NCI-H1105 treated with DMSO at 0.1 percent for 48 hours (cell line): ENCODE measurements at places on chromosomes 5 and 9.

GRCh38 chr9:38707885-38708637, 11.9 kb downstream of the FAM240B start:
- DNase-seq: no peak

- DNase-seq: no peak
Observed at GRCh38 chr9:72210522-72210921, 61.3 kb downstream of the GDA start.

DNA sequence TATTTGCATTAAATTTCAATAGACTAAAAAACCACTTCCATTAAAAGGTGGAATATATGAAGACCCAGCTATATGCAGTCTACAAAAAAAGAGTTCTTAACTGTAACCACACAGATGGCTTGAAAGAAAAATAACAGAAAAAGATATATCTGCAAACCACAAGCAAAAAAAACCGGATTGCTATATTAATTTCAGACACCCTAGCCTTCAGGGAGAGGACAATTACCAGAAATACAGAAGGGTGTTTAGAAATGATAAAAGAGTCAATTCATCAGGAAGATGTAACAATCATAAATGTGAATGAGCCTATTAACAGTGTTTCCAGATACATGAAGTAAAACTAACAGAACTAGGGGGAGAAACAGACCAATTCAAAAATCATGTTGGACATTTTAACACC, 56.9 kb upstream of the SMIM23 start:
- DNase-seq: no peak

GRCh38 chr5:10562201-10563109, 1.4 kb upstream of the ANKRD33B start:
- no peak for DNase-seq

- DNase-seq: no peak
Observed at GRCh38 chr9:130321539-130321938, 56.0 kb downstream of the HMCN2 start.

DNA sequence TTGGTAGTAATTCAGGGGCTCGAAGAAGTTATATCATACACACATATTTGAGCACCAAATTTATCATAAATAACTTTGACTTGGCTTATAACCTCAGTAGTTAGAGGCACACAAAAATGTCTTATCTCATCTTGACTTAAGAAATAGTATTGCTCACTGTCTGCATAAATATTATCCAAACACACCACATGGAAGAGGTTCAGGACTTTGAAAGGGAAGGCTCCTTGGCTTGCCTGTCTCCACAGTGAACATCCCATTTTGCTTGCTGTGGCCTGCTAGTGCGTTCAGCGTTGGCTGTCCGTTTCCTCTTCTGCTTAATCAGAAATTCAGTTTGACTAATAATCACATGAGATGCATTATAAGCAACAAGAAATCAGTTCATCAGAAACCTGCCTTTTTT, 13.9 kb downstream of the GRXCR2 start:
- no peak for DNase-seq

DNA sequence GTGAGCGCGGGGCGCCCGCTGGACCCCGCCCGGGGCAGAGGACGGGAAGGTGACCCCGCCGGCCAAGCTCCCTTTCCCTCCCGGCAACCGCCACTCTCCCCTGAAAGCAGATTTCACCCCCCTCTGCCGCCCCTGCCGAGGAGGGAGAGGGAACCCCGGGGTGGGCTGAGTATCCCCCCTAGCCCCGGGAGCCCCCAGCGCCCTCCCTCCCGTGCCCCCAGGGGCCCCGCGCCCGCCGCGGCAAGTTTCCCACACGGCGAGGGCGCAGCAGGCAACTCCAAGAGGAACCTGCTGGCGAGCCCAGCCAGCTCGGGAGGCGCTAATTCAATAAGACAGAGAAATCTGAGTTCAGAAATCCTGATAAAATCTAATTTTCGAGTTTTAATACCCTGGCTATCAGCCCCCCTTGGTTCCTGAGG, 1.6 kb downstream of the NTNG2 start:
- DNase-seq: no peak
